ENCODE measurements at places on chromosomes 3 and 15. TPM values are rescaled to one million over a fixed set of nuclear protein-coding genes. Genes with fewer than 3 reads are reported as not detected.

The TGM5 gene
- not detected for total RNA-seq

The SOX14 gene
- 0.70 TPM for total RNA-seq

The CEP63 gene
- 28.0 TPM for total RNA-seq

The GOLGA6L22 gene
- total RNA-seq = not detected

The DNAH12 gene
- total RNA-seq = not detected

DNA sequence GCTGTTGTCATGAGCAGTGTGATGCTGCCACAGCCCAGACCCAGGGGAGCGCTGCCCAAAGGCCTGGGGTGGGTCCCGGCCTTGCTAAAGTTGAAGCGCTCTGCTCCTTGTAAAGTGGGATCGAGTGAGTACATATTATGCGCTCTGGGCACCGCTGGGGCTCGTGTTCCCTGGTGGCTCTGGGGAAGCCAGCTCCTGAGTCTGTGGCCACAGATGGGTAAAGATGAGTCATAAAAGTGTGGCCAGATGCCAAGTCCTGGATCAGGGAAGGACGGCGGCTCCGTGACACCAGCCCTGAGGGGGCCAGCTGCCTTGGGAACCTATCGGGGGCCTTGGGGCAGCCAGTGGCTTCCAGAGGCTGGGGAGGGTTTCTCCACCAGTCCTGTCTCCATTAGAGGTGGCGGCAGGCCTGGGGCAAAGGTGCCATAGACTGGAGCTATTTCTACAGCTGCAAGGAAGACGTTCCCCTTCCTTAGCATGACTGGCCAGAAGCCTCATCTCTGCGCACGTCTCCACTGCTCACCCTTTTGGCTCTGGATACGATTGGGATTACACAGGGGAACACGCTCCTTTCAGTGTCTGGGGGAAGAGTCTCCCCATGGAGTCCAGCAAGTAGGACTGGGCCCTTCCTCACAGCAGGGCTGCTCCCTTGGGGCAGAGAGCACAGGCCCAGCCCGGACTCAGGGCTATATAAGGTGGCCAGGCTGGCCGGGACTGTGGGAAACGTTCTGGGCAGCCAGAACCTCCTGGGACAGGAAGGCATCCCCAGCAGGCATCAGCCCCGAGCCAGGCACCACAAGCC lies 1.2 kb upstream of the ITIH4 start:
- no peak for DNase-seq
- no peaks in the 10 kb centered on the region for H3K36me3 ChIP-seq
- no peak overlapping the region for H3K27ac ChIP-seq
- no peak overlapping the region for H3K4me3 ChIP-seq
- H3K4me1 ChIP-seq = peaks cover 5% of the 10 kb centered on the region

GRCh38 chr15:89429023-89429422 lies 67.4 kb downstream of the RHCG start:
- DNase-seq = no peak
- H3K36me3 ChIP-seq = no peaks in the 10 kb centered on the region
- peaks cover 17% of the 10 kb centered on the region for H3K4me1 ChIP-seq

DNA sequence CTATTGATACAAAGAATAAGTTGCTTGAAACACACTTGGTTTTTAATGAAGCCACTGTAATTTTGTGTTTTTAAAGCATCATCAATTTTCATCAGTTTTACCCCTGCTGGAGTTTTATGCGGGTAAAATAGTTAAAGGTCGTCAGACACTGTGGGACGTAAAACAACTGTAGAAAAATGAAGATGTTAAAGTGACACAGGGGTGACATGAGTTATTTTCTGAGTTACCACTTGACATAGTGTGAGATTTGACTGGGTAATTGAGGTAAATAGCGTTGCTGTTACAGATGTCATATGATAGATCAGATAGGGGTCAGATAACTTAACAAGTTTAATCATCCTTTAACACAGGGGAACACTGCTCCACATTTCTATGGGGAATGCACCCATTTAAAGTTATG lies 297.6 kb downstream of the CHL1 start:
- peaks cover 74% of the 10 kb centered on the region for H3K36me3 ChIP-seq
- no peaks in the 10 kb centered on the region for H3K27me3 ChIP-seq
- no peak for DNase-seq
- no peaks in the 10 kb centered on the region for H3K4me1 ChIP-seq
- H3K4me3 ChIP-seq = no peak overlapping the region

DNA sequence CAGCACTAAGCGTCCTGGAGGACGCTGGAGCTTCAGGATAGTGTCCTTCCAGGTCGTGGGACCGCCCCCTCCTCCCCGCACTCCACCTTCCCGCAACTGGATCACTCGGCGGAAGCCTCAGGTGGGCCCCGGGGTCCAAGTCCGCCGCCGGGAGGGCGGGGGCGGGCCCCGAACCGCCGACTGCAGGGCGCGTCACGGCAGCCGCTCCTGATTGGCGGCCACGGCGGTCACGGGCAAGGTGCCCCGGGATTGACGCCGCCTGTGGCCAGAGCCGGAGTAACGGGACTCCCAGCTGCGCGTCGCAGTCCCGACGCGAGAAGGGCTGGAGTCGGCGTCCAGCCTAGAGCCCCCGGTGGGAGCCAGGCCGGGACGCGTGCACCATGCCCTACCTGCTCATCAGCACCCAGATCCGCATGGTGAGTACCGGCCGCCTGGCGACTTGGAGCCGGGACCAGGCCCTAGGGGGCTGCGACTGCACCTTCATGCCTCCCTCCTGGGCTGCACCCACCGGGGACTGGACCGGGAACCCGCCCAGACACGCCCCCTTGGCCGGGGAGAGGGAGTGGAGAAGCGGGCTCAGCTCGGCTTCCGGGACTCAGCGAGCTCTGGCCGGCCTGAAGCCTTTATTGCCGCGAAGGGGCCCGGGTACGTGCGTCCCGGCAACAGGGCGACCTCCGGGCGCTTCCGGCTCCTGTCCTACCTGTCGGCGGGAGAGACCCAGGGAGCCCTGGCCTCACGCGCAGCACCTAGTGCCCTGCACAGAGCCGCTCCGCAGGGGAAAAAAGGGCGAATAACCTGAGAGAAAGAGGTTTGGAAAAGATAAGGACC lies at the start of gene GCHFR:
Gene GCHFR, plus strand, starts transcription at position 268 of the 828 bp plus-strand sequence. Its CDS starts 113 bp downstream, at position 381.
- no peaks in the 10 kb centered on the region for H3K36me3 ChIP-seq
- peak within 1 kb of the TSS; percentile 94 for H3K27ac ChIP-seq
- H3K4me3 ChIP-seq = peak within 1 kb of the TSS; percentile 81
- peaks cover 14% of the 10 kb centered on the region for H3K27me3 ChIP-seq
- H3K4me1 ChIP-seq = peaks cover 31% of the 10 kb centered on the region

GRCh38 chr3:100090669-100091005 lies 23.7 kb downstream of the FILIP1L start:
- H3K27ac ChIP-seq = no peak overlapping the region
- DNase-seq = no peak
- no peaks in the 10 kb centered on the region for H3K36me3 ChIP-seq
- no peak overlapping the region for H3K4me3 ChIP-seq

DNA sequence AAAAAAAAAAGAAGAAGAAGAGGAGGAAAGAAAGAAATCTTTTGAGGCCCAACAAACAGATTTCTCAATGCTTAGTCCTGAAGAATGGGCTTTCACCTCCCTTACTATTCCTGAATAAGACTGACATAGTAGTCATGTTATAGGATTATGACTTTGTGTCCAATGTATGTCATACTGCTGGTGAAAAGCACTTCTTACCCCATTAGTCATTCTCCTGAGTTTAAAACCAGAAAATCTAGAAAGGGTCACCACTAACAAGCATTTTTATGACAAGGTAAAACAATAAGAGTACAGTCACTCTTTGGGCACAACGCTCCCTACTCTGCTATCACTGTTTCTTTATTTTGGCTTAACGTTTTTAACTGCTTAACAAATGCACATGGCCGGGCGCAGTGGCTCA lies 88.2 kb downstream of the IGSF11 start:
- no peak overlapping the region for H3K27ac ChIP-seq
- DNase-seq = no peak
- no peak overlapping the region for H3K4me3 ChIP-seq
- no peaks in the 10 kb centered on the region for H3K27me3 ChIP-seq
- H3K36me3 ChIP-seq = no peaks in the 10 kb centered on the region

DNA sequence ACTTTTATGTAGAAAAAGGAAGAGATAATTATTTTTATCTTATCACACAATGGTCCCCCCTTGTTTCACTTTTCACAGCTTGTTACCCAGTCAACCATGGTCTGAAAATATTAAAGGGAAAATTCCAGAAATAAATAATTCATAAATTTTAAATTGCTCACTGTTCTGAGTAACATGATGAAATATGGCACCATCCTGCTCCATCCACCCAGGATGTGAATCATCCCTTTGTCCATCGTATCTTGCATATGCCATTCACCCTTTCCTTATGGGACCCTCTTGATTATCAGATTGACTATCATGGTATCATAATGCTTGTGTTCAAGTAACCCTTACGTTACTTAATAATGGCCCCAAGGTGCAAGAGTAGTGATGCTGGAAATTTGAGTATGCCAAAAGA lies 43.7 kb downstream of the ANKRD28 start:
- H3K4me3 ChIP-seq = no peak overlapping the region
- DNase-seq = no peak
- H3K36me3 ChIP-seq = peaks cover 19% of the 10 kb centered on the region
- no peaks in the 10 kb centered on the region for H3K27me3 ChIP-seq
- peak overlapping the region; percentile 48 for H3K27ac ChIP-seq

DNA sequence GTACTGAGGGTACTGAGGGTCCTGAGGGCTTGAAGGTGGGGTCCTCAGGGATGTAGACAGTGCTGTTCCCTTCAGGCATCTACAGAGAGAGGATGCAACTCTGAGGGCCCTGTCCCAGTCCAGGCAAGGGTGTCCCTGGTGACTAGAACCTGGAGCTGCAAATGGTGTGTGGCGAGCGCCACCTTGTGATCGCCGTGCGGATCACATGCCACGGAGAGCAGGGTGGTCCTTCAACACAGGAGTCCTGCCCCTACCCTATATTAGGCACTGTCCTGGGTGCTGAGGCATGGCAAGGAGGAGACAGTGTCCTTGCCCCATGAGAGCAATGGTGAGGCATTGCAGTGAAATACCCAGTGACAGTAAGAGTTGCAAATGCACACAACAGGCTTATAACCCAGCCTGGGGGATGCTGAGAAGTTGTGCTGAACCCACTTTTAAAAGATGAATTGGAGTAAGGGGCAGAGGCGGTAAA lies 23.6 kb downstream of the RHCG start:
- H3K36me3 ChIP-seq = no peaks in the 10 kb centered on the region
- no peak overlapping the region for H3K27ac ChIP-seq
- H3K27me3 ChIP-seq = peaks cover 30% of the 10 kb centered on the region
- H3K4me3 ChIP-seq = no peak overlapping the region
- peaks cover 26% of the 10 kb centered on the region for H3K4me1 ChIP-seq
- peak; percentile 95 for DNase-seq
